ENCODE measurements at places on chromosomes 12 and 14.
A peak's percentile ranks its signal among the peaks of the same experiment; 100 is the strongest.

- no peak for DNase-seq
These were observed 169.1 kb downstream of the SLC5A8 start for GRCh38 chr12:101040936-101041335.

DNA sequence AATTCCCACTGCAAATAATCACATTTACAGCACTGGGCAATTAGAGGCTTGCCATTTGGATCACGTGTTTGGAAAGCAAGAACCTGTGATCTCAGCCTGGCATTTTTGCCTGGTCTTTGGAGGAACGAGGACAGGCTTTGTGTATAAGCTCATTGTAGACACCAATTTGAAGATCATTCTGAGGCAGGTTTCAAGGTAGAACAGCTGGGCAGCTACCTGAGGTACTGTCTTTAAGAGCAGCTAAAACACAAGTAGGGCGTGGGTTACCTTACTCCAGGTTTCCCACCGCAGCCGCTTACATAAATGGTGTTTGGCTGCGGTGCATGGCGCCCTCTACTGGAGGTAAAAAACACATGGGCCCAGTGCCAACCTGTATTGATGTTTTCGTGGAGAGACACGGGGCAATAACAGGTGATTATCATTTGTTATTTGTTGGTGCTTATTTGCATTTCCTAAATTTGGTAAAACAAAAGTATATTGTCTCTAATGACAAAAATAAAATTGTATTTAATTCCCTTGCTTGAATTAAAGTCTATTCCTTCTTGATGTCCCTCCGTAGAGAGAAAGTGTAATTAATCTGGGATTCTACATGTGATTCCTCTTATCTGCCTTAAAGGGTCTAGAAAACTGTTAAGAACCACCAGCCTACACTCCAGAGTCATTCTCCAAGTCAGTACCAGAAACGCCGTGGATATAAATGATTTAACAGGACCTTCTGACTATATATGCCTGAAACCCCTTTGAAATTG, 69.7 kb downstream of the SVOP start:
- DNase-seq: peak; percentile 59

GRCh38 chr12:103503546-103504480, 8.0 kb upstream of the C12orf42 start:
- DNase-seq: peak; percentile 54

DNA sequence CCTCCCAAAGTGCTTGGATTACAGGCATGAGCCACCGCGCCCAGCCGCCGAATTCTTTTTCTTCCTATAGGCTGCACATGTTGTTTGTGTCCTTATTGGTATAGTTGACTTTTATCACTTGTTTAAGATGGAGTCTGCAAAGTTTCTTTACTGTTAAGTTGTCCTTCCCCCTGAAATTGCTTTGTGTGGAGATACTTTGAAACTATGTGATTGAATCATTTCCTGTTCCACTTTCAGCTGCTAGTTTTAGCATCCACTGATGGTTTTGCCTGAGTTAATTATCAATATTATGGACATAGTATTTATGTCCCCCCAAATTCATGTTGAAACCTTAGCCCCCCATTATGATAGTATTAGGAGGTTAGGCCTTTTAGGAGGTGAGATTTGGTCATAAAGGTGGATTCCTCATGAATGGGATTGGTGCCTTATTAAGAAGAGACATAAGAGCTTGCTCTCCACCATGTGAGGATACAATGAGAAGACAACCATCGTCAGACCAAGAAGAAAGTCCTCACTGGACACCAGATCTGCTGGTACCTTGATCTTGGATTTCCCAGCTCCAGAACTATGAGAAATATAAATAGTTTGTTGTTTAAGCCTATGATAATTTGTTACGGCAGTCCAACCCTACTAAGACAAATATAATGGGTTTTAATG, 34.9 kb downstream of the PPHLN1 start:
- no peak for DNase-seq

- no peak for DNase-seq
These were observed 294.4 kb downstream of the NELL2 start for GRCh38 chr12:44581642-44582242.

DNA sequence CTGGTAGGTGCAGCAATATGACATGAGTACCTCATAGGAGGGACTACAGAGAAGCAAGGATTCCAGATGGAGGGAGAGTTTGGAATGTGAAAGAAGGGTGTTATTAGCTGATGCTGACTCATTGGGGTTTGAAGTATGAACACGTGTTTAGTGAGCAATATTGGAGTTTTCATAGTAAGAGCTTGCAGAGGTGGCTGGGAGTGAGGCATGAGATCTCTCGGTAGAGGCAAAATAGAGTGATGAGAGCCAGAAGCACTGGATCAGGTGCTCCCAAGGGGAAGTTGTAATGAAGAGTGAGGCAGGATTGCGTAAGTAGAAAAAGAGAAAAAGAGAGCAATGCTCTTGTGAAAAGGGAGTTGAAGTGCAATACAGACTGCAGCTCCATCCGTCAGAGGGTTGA, 42.1 kb downstream of the MGST1 start:
- no peak for DNase-seq

DNA sequence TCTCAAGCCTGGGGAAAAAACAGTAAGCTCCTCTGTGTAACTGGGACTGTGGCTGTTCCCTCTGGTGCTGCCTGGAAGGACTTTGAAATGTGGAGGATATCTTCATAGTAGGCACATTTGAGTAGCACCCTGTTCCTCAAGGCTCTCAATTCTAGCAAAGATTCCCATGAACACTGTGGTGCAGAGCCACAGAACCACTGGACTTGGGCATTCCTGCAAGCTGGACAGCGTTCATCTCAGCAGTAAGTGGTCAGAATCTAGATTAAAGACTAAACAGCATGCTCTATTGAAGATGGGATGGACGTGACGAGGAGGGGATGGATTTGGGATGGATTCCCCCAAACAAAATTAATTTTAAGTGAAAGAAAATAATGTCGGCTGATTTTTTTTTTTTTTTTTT, 9.4 kb upstream of the YBX3 start:
- DNase-seq: no peak

- no peak for DNase-seq
These were observed 214.7 kb upstream of the GARIN2 start for GRCh38 chr14:66974397-66975025.

GRCh38 chr14:47044841-47045240, 393.3 kb upstream of the RPL10L start:
- DNase-seq: no peak

- no peak for DNase-seq
These were observed 118.6 kb downstream of the DICER1 start for GRCh38 chr14:95038521-95039250.

DNA sequence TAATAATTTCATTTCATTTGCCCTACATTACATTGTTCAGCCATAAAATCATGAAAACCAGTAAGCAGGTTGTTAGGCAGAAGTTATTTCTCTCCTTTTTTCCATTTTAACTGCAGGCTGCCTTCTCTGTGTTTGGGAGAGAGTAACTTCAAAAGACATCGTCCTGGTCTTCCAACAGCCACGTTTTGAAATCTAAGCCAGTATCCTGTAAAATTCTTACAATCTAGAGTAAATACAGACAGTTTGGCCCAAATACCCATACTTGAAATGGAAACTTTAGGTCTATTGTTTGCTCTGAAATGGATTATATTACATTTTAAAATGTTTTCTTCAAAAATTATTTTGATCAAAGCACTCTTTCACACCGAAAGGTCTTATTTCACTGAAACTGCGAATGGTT, 66.1 kb upstream of the SLCO1C1 start:
- DNase-seq: no peak

DNA sequence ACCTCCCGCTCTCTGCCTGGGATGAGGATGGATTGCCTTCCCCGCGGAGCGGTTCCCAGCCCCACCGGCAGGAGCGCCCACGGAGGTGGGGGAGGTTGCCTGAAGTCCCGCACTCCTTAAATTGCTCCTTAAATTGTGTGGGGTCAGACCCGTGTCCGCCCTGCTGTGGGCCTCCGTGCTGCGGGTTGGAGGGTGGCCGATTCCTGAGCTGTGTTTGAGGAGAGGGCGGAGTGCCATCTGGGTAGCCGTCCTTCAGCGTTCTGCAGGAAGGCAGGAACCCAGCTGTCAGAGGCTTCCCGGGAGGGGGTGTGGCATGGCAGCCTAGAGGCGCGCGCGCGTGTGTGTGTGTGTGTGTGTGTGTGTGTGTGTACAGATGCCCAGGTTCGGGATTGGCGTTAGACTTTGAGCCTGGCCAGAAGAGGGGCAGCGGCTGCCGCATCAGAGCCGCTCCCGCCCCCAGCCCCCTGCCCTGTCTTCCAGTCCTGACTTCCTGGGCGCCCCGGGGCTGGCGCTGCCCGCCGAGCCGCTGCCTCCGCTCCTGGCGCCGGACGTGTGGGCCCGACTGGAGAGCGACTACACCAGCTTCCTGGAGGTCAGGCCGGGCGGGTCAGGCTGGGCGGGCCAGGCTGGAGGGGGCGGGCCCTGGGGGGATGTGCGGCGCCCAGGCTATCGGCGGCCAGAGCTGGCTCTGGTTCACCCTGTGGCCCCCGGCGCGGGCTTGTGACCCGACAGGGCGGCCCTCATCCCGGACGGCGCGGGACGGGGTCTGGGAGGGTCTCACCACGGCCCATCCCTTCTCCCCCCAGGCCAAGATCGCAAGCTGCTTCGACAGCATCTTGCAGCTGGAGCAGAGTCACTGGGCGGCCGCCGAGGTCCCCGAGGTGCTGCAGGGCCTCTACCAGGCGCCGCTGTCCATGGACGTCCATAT, 9.2 kb downstream of the EXOC3L4 start:
- no peak for DNase-seq

DNA sequence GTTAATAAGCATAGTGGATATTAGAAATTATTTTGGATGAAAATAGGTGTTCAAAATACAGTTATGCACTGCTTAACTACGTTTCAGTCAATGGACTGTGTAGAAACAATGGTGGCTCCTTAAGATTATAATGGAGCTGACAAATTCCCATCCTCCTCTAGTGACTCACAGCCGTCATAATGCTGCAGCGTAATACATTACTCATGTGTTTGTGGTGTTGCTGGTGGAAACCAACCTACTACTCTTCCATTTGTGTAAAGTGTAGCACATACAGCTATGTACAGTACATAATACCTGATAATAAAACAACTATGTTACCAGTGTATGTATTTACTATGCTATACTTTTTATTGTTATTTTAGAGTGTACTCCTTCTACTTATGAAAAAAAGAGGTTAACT, 111.2 kb upstream of the TMCC3 start:
- DNase-seq: no peak

- DNase-seq: no peak
These were observed 3.1 kb upstream of the IGF1 start for GRCh38 chr12:102483466-102483865.

DNA sequence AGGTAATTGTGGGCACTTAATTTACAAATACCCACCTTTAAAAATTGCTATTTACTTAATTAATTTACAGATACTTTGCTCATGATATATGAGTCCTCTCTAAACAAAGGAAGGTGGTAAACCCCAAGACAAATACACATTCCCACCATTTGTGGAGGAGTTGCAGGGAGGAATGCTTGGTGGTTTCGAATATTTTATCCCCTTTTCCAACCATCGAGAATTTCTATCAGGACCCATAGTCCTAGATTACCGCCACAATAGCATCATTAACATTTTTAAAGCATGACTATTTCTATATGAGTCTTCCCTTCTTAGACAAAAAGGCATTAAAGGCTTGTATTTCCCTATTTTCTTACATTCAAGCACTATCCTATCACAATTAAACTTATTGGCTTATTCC, 34.2 kb upstream of the PLEKHA5 start:
- no peak for DNase-seq

DNA sequence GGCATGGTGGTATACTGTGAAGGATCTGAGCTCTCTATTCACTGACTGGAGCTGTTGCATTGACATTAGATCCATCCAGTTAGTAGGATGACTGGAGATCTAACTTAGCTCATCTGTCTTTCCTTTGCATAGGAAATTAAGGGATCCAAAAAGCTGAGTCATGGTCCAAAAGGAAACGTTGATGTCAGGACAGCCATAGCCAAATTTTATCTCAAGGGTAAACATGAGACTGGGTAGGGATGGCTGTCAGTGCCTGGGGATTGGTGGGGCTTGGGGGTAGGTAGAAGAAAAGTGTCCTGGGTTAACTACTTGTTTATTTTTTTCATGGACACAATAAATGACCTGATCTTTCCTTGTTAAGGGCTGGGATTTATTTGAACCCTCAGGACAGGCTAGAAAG, 4.6 kb downstream of the FAM177A1 start:
- DNase-seq: no peak

GRCh38 chr12:7096979-7097378, 4.7 kb upstream of the C1R start:
- DNase-seq: no peak

DNA sequence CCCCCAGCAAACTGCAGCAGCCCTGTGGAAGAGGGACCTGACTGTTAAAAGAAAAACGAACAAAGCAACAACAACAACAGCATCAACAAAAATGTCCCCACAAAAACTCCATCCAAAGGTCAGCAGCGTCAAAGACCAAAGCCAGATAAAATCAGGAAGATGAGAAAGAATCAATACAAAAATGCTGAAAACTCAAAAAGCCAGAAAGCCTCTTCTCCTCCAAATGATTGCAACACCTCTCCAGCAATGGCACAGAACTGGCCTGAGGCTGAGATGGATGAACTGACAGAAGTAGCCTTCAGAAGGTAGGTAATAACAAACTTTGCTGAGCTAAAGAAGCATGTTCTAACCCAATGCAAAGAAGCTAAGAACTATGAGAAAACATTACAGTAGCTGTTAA, 45.4 kb upstream of the PPP4R3A start:
- DNase-seq: no peak

- DNase-seq: no peak
These were observed 73.8 kb upstream of the RIN3 start for GRCh38 chr14:92439537-92440344.

- no peak for DNase-seq
These were observed 50.3 kb downstream of the DAD1 start for GRCh38 chr14:22538671-22539228.

- DNase-seq: no peak
These were observed 101.5 kb upstream of the PCED1B start for GRCh38 chr12:46977871-46978375.

DNA sequence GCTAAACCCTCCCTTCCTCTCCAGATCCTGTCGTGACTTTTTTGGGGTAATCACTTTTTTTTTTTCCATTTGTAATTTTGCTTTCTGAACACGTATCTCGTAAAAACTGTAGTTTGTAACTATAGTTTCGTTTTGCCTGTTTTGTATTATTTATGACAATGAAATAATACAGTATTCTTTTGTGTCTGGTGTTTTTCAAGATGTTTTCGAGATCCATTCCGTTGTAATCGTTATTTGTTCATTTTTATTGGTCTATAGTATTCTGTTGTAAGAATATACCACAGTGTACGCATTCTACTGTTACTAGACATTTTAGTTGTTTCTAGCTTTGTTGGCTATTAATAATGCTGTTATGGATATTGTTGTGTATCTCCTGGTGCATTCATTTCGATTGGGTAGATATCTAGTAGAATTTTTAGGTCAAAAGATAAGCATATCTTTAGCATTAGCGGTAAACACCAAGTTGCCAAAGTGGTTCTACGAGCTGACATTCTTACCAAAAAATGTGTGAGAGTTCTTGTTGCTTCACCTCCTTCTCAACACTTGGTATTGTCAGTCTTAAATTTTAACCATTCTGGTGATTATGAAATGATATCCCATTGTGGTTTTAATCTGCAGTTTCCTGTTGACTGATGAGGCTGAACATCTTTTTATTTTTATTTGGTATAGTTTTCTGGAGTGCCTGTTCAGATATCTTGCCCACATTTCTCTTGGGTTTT, 92.3 kb upstream of the EVL start:
- no peak for DNase-seq

- DNase-seq: no peak
These were observed 18.8 kb downstream of the SLC35F4 start for GRCh38 chr14:57847096-57847495.

Measured in CD4-positive, alpha-beta T cell (primary cell).